Left ventricle myocardium superior (tissue), 1 donor: ENCODE measurements at places on chromosomes 12 and 14. TPM values are rescaled to one million over a fixed set of nuclear protein-coding genes. Genes with fewer than 3 reads are reported as not detected.

Gene TRHDE
- total RNA-seq: 0.35 TPM

Gene KLHL33
- 0.77 TPM for total RNA-seq

Gene STK38L
- 66.1 TPM for total RNA-seq

Gene UNC119B
- 13.2 TPM for total RNA-seq

Gene HNRNPA1
- 450 TPM for total RNA-seq

Gene PIWIL1
- not detected for total RNA-seq

Gene IFNG-AS1
- total RNA-seq: not detected

Gene JPH4
- total RNA-seq: 0.22 TPM

Gene STAC3
- 1.4 TPM for total RNA-seq

Gene PTPRQ
- 0.77 TPM for total RNA-seq

Gene SLCO1B1
- total RNA-seq: not detected

GRCh38 chr12:66516133-66516532 lies 162.7 kb downstream of the GRIP1 start:
- no peak for DNase-seq

- DNase-seq: no peak
These were observed 426.0 kb downstream of the GALC start for GRCh38 chr14:87566991-87567390.

DNA sequence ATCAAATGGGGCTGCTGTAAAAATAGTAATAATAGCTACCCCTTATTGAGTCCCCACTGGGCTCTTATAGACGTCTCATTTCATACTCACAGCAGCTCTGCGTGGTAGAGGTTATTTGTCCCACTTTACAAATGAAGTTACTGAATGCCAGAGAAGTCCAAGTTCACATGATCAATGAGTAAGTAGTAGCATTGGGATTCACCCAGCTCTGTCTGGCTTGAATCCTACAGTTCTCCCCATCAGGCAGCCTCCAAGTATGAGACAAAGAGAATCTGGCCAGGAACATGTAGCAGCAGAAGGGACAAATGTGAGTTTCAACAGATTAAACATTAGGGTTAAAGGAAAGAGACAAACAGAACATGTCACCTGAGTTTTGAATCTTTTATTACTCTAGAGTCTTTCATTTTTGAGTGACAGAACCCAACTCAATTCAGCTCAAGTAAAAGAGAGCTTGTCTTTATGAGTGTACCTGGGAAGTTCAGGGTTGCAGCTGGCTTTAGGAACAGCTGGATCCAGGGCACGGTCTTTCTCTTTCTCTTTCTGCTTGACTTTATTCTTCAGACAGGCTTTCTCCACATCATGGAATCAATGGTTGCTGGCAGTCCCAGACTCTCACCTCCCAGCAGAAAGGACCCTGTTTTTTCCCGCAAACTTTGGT lies 64.1 kb upstream of the JDP2 start:
- DNase-seq: no peak

GRCh38 chr14:105845725-105846309 lies 319.4 kb downstream of the TMEM121 start:
- no peak for DNase-seq

- DNase-seq: no peak
These were observed 96.8 kb downstream of the TXNDC16 start for GRCh38 chr14:52455291-52456088.

DNA sequence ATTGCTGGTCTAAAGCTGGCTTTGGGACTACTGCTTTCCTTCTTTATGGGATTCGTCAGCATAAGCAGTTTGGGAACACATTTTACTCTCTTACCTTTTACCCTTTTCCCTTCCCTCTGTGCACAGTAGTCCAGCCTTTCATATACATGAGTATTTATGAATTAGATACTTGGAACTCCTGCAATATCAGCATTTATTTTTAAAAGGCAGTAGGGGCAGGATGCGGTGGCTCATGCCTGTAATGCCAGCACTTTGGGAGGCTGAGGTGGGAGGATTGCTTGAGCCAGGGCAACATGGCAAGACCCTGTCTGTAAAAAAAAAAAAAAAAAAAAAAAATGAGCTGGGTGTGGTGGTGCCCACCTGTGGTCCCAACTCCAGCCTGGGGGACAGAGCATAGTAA lies 3.0 kb downstream of the NUBPL start:
- no peak for DNase-seq

- DNase-seq: no peak
These were observed 5.2 kb upstream of the VRK1 start for GRCh38 chr14:96792003-96792402.

- peak; percentile 48 for DNase-seq
These were observed 2.4 kb upstream of the RNASE7 start for GRCh38 chr14:21039585-21040369.

DNA sequence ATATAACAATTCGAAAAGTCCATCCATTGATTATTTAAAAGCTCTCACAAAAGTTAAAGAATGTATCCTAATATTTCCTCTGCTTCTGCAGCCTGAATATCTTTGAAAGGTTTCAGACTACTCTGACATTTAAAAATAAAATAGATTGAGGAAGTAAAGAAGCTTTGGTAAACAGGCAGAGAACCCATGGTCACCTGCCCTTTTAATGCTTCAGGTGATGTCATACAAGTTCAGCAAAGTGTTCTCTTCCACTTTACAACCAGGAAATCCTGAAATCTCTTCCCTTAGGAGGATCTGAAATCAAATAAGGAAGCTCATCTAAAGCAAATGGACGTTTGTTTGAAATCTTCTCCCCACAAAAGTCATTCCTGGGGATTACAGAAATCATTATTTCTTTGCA lies 322.4 kb downstream of the PDZRN4 start:
- DNase-seq: no peak

DNA sequence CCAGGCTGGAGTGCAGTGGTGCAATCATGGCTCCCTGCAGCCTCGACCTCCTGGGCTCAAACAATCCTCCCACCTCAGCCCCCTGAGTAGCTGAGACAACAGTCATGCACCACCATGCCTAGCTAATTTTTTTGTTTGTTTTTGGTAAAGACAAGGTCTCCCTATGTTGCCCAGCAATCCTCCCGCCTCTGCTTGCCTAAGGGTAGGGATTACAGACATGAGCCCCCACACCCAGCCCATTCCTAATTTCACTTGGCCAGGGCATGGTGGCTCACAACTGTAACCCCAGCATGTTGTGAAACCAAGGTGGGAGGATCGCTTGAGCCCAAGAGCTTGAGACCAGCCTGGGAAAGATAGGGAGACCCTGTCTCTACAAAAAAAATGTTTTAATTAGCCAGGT lies 9.1 kb downstream of the DAD1 start:
- no peak for DNase-seq

DNA sequence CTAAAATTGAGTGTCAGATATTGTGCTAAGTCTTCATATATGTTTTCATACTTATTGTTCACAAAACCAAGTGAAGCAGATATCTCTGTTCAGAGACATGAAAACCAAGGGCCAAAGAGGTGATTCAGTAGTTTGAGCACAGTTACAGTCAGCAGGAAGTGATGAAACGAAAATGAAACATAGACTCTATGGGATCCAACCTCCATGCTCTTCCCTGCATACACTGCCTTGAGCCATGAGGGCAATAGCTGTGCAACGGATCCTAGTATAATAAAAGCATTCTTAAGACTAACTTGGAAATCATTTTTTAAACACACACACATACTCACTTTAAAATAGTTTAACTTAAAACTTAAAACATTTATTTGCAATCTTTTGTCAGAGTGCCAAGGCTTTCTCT lies 27.9 kb downstream of the ESR2 start:
- DNase-seq: no peak

DNA sequence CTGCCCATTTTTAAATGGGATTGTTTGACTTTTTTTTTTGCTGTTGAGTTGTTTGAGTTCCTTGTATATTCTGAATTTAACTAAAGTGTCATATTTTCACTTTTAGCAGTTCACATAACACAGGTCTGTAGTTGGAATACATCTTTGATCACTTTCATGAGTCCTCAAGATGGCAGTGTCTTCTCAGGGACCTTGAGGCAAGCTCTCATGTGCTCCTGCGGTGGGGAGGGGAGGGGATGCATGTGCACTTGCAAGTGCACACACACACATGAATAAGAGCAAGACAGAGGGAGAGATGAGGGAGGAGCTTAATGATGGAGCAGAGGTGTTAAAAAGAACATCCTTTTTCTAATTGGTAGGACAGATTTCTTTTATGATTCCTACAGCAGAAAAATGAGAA lies 291.4 kb upstream of the OR4E1 start:
- no peak for DNase-seq

- DNase-seq: peak; percentile 14
These were observed 262.6 kb upstream of the SFSWAP start for GRCh38 chr12:131448254-131448795.

DNA sequence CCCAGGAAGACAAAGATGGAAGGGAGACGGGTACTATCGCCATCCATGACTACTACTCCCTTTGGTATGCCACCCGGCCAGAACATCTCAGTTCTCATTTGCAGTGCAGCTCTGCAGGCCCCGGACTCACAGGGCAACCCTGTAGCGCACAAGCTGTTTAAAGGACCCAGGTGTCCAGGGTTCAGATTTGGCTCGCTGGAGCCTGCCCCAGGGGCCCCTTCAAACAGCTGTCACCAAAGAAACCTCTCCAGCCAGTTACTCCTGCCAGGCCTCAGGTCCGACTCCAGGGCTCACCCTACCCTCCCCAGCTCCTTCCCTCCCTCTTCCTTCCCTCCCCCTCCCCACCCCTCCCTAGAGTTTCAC lies 5.5 kb upstream of the CHD4 start:
- DNase-seq: no peak

DNA sequence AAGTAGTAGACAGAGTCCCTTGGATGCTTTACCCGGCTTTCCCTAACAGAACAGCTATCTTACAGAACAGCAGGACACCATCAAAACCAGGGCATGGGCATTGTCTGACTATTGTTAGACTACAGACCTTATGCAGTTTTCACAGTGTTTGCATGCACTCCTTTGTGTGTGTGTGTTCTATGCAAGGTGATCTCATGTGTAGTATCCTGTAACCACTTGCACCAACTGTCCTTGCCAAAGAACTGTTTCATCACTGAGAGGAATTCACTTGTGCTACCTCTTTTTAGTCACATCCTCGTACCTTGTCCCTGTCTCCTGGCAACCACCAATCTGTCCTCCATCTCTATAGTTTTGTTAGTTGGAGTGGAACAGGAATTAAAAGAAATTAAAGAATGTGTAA lies 183.6 kb upstream of the PZP start:
- no peak for DNase-seq

GRCh38 chr14:71466946-71467345 lies 465.3 kb upstream of the RGS6 start:
- no peak for DNase-seq

DNA sequence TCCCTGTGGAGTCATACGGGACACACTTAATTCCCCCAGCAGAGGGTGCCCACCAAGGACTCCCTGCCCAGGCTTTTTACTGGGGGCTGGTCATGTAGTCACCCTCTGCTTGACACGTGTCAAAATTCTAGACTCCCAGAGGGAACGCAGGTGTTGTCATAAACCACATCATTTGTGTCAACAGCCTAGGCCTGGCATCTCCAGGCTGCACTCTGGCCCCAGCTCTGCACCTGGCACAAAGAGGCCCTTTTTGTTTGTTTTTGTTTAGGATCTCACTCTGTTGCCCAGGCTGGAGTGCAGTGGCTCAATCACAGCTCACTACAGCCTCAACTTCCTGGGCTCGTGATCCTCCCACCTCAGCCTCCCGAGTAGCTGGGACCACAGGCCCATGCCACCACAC lies 21.1 kb downstream of the BRI3BP start:
- DNase-seq: no peak

DNA sequence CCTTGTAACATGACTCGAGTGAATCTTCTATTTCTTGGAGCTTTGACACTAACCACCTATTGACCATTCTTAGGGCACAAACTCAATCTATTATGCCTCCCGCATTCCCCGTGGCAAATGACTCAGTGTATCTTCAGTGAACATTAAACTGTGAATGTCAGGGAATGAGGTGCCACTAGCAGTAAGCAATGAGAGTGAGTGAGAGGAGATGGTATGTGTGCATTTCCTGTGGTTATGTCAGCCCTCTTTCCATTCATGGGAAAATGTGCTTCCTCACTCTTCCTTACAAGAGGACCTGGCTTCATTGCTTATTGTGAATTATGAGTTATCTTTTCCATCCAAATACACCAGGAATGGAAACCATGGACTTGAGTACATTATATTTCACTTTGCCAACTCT lies 229.2 kb downstream of the EMP1 start:
- DNase-seq: no peak

- no peak for DNase-seq
These were observed 14.2 kb upstream of the PLEK2 start for GRCh38 chr14:67426161-67426560.

DNA sequence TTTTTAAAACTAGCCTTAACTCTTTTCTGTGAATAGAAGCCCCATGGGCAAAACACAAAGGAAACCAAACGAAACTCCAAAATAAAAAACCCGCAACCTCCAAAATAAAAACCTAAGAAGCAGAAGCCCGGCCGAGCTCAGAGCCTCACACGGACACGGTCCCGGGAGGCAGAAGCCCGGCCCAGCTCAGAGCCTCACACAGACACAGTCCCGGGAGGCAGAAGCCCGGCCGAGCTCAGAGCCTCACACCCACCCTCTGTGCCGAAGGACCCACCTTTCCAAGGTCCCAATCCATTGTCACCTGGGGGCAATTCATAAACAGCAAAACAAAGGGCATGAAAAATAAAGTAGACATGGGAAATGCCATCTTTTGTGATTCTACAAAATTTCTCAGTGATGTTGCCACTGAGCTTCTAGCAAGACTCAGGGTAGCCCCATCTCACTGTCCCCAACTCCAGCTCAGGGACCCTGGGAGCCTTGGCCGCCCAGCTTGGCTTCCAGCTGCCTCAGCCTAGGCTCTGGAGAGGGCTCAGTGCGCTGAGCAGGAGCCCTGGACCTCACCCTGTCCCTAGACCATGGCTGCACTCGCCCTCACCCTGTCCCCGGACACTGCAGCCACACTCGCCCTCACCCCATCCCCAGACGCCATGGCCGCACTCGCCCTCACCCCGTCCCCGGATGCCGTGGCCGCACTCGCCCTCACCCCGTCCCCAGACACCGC lies 82.2 kb downstream of the GALNT9 start:
- no peak for DNase-seq

DNA sequence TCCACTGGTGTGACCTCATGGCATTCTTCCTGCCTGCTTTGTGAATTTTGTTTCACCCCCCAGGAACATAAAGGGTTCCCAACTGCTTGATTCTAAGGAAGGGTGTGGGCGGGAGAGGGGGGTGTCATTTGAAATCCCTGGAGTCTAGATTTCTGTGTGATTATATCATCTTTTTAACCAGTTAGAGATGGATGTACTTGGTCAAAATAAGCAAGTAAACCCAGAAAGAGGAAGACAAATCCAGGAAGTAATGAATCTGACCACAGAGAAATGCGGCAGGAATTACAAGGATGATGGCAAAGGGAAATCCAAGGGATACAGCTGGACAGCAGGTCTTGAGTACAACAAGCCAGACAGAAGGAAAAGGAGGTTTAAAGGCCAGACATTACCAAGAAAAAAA lies 38.9 kb downstream of the DMAC2L start:
- no peak for DNase-seq

- no peak for DNase-seq
These were observed 1.5 kb downstream of the FRMD6 start for GRCh38 chr14:51653079-51653774.

GRCh38 chr12:64147011-64147631 lies 75.0 kb downstream of the KICS2 start:
- no peak for DNase-seq
